T-cell (primary cell): ENCODE measurements at places on chromosomes 3 and 15.
A peak's percentile ranks its signal among the peaks of the same experiment; 100 is the strongest.

DNA sequence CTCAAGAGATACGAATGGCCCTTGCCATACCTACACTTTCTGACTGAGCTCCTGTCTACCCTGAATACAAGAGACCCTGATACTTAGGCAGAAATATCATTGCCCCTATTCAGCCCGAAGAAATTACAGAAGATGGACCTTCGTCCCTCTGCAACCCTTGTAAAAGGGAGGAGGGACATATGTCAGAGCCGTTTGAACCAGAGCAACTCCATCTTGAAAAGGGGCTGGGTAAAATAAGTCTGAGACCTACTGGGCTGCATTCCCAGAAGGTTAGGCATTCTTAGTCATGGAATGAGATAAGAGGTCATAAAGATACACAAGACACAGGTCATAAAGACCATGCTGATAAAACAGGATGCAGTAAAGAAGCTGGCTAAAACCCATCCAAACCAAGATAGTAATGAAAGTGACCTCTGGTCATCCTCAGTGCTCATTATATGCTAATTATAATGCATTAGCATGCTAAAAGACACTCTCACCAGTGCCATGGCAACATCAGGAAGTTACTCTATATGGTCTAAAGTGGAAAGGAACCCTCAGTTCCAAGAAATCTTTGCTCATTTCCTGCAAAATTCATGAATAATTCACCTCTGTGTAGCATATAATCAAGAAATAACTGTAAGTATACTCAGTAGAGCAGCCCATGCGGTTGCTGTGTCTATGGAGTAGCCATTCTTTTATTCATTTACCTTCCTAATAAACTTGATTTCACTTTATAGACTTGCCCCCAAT, 49.7 kb upstream of the GPD1L start:
- no peak for DNase-seq
- H3K4me1 ChIP-seq: no peaks in the 10 kb centered on the region
- H3K4me3 ChIP-seq: no peak overlapping the region
- no peaks in the 10 kb centered on the region for H3K27me3 ChIP-seq

DNA sequence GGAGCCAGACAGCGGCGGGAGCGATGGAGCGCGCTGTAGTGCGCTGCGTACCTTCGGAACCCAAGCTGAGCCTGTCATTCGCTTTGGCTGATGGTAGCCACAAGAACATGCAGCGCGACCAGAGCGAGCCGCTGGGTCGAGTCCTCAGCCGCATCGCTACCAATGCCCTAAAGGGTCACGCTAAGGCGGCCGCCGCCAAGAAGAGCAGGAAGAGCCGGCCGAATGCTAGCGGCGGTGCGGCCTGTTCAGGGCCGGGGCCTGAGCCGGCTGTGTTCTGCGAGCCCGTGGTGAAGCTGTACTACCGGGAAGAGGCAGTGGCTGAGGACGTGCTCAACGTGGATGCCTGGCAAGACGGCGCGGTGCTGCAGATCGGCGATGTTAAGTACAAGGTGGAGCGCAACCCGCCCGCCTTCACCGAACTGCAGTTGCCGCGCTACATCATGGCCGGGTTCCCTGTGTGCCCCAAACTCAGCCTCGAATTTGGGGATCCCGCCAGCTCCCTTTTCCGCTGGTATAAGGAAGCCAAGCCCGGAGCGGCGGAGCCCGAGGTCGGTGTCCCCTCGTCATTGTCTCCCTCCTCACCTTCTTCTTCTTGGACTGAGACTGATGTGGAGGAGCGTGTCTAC, 498 bp downstream of the PDE12 start:
- peak overlapping the region; percentile 90 for H3K4me3 ChIP-seq
- H3K36me3 ChIP-seq: peaks cover 10% of the 10 kb centered on the region
- no peak for DNase-seq
- H3K27ac ChIP-seq: peak overlapping the region; percentile 87

- H3K4me1 ChIP-seq: no peaks in the 10 kb centered on the region
- H3K27ac ChIP-seq: no peak overlapping the region
- no peaks in the 10 kb centered on the region for H3K36me3 ChIP-seq
- H3K27me3 ChIP-seq: no peaks in the 10 kb centered on the region
- H3K4me3 ChIP-seq: no peak overlapping the region
Observed at GRCh38 chr3:37691213-37691830, 170.4 kb upstream of the CTDSPL start.

GRCh38 chr3:177642042-177642803, 444.9 kb upstream of the TBL1XR1 start:
- no peak overlapping the region for H3K4me3 ChIP-seq
- no peaks in the 10 kb centered on the region for H3K27me3 ChIP-seq
- H3K27ac ChIP-seq: peak overlapping the region; percentile 74

DNA sequence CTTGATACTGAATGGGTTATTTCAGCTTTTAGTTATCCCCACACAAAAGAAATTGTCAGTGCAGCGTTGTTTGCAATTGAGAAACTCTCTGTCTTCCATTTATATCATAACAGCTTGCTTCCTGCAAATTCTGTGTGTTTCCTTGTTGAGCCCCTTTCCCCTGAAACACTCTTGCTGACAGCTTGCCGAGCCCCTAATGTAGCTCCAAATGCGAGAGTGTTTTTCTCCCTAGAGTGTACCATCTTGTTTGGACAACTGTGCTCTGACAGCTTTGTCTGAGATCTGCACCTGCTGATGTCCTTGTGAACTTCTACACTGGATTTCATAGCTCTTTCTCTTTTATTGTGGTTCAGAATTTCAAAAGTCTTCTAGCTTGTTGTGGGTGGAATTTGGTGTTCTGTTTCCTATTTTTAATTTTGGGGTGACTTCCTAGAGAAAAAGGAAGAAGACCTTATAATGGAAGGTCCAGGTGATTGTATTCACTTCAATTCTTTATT, 343.5 kb downstream of the PDCD6IP start:
- no peaks in the 10 kb centered on the region for H3K36me3 ChIP-seq
- no peak overlapping the region for H3K27ac ChIP-seq
- H3K27me3 ChIP-seq: no peaks in the 10 kb centered on the region
- DNase-seq: no peak
- no peaks in the 10 kb centered on the region for H3K4me1 ChIP-seq

- no peak for DNase-seq
- H3K4me3 ChIP-seq: no peak overlapping the region
- no peaks in the 10 kb centered on the region for H3K36me3 ChIP-seq
- no peak overlapping the region for H3K27ac ChIP-seq
- H3K4me1 ChIP-seq: no peaks in the 10 kb centered on the region
- H3K27me3 ChIP-seq: no peaks in the 10 kb centered on the region
Observed at GRCh38 chr3:72727172-72727571, 121.1 kb downstream of the SHQ1 start.

DNA sequence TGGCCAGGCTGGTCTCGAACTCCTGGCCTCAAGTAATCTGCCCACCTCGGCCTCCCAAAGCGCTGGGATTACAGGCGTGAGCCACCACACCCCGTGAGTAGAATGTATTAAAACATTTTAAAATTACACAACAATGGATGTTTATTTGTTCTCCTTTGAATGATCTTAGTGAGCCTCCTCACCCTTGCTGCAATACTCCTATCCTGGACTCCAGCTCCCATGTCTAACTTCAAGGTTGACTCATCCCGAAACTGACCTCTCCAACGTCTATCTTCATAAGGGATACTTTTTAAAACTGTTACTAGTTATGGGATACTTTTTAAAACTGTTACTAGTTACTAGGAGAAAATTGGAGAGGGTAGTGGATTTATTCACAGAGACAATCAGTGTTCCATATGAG, 17.8 kb upstream of the RHCG start:
- H3K36me3 ChIP-seq: no peaks in the 10 kb centered on the region
- H3K4me3 ChIP-seq: no peak overlapping the region
- no peak for DNase-seq
- H3K27ac ChIP-seq: no peak overlapping the region

- H3K4me3 ChIP-seq: no peak overlapping the region
- H3K27me3 ChIP-seq: peaks cover 4% of the 10 kb centered on the region
- H3K4me1 ChIP-seq: no peaks in the 10 kb centered on the region
Observed at GRCh38 chr15:51314391-51315337, 23.7 kb downstream of the CYP19A1 start.

DNA sequence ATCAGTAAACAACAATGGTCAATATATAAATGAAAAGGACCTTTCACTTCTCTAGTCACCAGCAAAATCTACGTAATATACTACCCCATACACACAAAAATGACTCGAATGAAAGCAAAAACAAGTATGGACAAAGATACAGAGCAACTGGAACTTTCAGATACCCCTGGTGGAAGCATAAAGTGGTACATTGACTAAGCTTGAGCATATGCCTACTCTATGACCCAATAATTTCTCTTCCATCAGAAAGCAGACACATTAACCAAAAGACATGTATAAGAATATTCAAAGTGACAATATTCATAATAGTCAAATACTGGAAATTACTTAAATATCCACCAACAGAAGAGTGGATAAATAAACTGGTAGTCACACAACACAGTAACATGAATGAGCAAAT, 86.0 kb downstream of the EFL1 start:
- no peaks in the 10 kb centered on the region for H3K36me3 ChIP-seq
- no peaks in the 10 kb centered on the region for H3K27me3 ChIP-seq
- DNase-seq: no peak

DNA sequence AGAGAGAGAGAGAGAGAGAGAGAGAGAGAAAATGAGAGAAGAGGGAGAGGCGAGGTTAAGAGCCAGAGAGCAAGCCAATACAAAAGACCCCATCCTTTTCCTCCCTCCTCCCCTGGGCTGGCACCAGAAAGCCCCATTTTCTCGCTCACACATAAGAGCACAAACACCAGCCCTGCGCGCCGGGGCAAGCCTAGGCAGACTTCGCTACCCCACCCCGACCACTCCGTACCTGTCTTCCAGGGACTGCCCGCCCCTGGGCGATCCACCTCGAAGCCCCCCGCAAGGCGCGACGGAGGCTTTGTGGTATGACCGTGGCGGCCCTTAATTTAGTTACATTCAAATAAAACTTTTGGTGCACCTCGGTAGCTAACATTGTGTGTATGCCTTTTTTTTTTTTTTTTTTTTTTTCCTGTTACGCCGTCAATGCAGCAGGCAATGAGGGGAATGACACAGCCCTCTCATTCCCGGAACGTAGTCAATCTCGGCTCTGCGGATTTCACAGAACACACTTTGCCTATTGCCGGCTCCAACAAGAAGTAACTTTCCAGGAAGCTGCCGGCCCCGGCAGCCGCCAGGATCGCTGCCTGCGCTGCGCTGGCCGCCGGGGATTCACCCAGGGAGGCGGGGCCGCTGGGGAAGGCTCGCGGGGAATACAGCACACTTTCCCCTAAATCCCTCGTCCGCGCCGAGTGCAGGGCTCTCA, 7.7 kb downstream of the BCL6 start:
- H3K4me1 ChIP-seq: peaks cover 55% of the 10 kb centered on the region
- no peak overlapping the region for H3K27ac ChIP-seq
- H3K36me3 ChIP-seq: no peaks in the 10 kb centered on the region
- peak overlapping the region; percentile 97 for H3K4me3 ChIP-seq
- no peak for DNase-seq

DNA sequence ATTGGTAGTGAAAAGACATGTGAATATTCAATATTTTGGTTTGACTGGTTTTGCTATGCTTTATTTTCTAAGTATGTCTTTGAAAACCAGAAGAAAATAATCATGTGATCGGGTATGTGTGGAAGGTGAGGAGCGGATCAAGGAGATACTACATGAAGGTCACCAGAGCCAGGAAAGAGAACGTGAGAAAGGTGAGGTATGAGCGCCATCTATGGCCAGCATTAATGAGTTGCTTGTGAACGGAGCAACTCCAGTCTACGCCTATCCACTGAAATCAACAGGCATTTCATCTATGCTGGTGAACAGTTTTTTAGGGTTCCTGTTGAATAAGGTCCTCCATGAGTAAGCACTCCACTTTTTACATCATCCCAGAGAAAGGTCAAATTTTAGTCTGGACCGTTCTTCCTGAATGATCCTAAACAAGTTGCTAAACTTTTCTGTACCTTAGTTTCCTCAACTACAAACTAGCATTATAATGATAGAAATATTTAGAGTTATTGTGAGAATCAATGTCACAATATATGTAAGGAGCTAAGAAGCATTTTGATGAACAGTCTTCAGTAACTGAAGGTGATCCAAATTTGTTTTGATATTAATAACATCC, 1435.2 kb upstream of the CADM2 start:
- H3K4me1 ChIP-seq: no peaks in the 10 kb centered on the region
- no peak overlapping the region for H3K27ac ChIP-seq
- no peaks in the 10 kb centered on the region for H3K36me3 ChIP-seq
- no peaks in the 10 kb centered on the region for H3K27me3 ChIP-seq
- no peak for DNase-seq
- no peak overlapping the region for H3K4me3 ChIP-seq

- no peak overlapping the region for H3K27ac ChIP-seq
- no peak for DNase-seq
- H3K36me3 ChIP-seq: no peaks in the 10 kb centered on the region
- H3K27me3 ChIP-seq: no peaks in the 10 kb centered on the region
- no peak overlapping the region for H3K4me3 ChIP-seq
Observed at GRCh38 chr3:119492128-119492527, 6.2 kb upstream of the TIMMDC1 start.

DNA sequence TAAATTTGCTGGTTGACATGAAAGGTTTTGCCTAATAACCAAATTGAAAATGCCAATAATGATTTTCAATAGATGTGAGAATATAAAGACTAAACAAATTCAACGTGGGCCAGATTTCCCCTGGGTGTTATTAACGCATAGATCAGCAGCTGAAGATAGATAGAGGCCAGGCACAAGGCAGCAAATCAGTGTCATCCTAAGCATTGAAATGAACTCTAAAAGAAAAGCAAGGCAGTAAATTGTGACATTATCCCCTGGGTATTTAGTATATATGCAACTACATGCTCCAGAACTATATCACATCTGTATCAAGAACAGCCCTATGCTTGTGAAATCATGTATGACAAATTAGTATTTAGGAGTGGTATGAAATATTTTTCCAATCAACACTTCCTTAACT, 167.1 kb upstream of the EPHA3 start:
- no peaks in the 10 kb centered on the region for H3K36me3 ChIP-seq
- no peak overlapping the region for H3K4me3 ChIP-seq
- no peak overlapping the region for H3K27ac ChIP-seq
- no peaks in the 10 kb centered on the region for H3K27me3 ChIP-seq

DNA sequence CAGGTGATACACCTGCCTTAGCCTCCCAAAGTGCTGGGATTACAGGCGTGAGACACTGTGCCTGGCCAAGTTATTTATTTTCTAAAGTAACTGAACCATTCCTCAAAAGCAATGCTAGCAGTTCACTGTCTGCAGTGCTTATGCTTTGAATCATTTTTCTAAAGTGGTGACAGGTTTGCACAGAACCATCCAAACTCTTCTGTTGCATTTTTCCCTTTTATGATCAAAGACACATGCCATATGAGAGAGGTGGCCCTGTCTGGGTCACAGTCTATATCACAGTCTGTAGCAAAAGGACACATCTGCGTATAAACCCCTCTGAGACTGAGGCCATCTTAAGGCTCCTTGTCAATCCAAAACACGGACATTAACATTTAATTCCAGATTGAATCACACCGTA, 17.2 kb downstream of the CDCP1 start:
- no peak overlapping the region for H3K27ac ChIP-seq
- H3K36me3 ChIP-seq: no peaks in the 10 kb centered on the region
- H3K27me3 ChIP-seq: peaks cover 25% of the 10 kb centered on the region
- no peak for DNase-seq
- no peak overlapping the region for H3K4me3 ChIP-seq
- no peaks in the 10 kb centered on the region for H3K4me1 ChIP-seq

DNA sequence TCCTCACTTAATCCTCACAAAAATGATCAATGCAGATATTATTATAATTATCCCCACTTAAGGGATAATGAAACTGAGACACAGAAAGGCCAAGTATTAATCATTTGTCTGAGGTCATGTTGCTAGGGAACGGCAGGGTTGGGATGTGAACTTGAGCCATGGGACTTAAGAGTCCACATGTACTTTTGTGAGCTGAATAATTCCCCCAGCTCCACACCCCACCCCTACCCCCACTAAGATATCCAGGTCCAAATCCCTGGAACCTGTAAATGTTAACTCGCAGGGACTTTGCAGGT, 290.5 kb upstream of the GADL1 start:
- H3K27ac ChIP-seq: no peak overlapping the region
- H3K4me3 ChIP-seq: no peak overlapping the region
- H3K36me3 ChIP-seq: no peaks in the 10 kb centered on the region
- no peak for DNase-seq
- H3K27me3 ChIP-seq: no peaks in the 10 kb centered on the region
- no peaks in the 10 kb centered on the region for H3K4me1 ChIP-seq
